ENCODE measurements at places on chromosomes 12 and 14.

DNA sequence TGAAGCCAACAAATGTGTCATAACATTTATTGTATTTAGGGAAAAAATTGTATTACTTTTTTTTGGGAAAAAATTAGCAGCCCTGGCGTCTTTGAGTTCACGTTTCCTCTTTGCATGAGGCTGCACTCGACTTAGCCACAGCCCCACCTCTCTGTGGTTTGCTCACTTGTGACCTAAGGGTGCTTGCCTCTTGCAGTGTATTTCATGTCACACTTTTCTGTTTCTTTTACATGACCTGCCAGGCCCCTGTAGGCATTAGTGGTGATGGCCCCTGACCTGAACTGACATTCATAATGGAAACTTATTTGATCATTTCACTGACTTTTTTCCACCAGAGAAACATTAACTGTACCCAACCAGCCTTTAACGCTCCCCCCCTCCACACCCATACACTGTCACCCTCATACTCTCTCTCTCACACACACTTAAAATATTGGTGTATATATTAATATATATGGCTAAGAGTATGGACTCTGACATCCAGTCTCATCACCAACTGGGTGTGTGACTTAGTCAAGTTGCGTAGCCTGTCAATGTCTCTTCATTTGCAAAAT, 122.9 kb downstream of the PRKCH start:
- no peak for DNase-seq

- no peak for DNase-seq
Measured at GRCh38 chr14:68513137-68513536, 279.7 kb downstream of the ZFP36L1 start.

DNA sequence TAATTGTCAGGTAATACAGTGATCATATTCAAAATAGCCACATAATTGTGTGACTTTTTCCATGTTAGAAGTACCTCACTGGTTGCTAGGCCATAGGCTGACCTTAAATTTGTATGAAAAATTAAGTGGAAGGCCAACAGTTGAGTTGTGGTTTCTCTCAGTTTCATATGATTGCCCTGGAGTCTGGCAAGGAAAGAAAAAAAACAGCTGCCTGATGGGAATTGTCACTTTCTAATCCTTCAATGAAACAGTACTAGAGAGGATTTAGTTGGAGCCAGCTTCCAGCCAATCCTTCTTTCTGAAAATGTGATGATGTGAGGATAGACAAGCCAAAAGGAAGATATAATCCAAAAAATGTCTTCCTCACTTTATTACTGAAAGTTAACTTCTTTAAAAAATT, 113.6 kb downstream of the ALX1 start:
- DNase-seq, result no peak

GRCh38 chr12:25585662-25586061, 32.6 kb upstream of the LMNTD1 start:
- DNase-seq, result no peak

- no peak for DNase-seq
Measured at GRCh38 chr12:6553051-6553868, 2.6 kb downstream of the IFFO1 start.

DNA sequence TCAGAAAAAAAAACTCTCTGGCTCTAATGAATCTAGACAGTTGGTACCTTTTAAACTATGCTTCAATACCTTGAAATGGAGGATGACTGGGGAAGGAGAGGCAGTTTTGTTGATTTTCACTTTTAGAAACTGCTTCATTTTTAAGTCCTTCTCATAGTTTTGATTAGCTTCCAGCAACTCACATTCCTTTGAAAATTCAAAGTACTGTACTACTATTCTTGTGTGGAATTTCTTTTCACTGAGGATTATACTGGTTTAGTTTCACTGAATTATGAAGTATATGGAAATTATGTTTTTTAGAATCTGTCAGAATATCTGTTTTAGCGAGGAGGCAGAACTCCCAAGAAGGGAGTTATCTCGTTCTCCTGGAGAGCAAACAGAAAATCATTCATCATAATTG, 116.3 kb downstream of the TGFB3 start:
- DNase-seq, result no peak

- DNase-seq, result peak; percentile 15
Measured at GRCh38 chr14:59262717-59263454, 74.4 kb downstream of the DAAM1 start.

- DNase-seq, result no peak
Measured at GRCh38 chr14:59093902-59094301, 94.6 kb upstream of the DAAM1 start.

DNA sequence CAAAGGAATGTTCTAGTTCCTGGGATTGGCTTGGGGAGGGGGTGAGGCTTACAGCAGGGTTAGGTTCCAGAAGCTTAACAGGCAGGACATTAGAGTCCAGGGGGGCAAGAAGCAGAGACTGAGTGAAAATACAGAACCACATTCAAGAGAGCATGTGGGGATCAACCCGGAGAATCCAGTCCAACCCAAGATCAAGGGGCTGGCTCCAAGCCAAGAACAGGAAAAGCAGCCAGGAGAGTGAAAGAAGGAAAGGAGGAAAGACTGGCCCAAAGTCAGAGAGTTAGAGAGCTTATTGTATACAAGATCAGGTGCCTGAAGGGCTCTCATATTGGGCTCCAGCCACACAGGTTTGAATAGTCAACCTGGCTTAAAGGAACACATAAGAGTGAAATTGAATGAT, 190.3 kb upstream of the CDKN3 start:
- DNase-seq, result no peak

- DNase-seq, result no peak
Measured at GRCh38 chr14:34593740-34594375, 36.1 kb downstream of the SNX6 start.

DNA sequence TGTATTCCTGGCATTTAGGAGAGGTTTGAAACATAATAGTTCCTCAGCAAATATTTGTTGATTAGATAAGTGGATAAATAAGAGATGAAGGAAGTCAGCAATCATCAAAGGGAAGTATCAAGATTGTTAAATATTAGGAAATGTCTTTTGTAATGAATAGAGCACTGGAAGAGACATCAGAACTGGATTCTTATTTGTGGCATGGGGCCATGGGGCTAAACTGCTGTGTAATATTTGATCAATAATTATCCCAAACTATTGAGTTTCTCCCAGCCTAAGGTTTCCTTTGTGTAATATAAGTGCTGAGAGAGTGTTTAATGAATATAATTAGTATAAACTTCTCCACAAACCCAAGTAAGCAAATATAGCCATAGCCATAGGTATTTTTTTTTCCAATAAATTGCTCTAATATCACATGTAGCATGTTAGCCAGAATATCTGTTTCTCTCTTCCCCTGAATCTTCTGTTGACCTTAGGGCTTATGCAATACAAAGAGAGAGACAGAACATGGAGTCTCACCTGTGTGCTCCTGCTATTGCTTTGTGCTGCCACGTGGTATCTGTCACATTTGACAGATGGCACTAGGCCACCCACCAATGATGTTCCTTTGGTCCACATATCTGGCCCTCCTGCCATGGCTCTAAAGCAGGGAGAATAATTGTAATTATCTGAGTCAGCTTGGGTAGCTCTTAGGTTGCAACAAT, 658.7 kb downstream of the SOX5 start:
- no peak for DNase-seq

DNA sequence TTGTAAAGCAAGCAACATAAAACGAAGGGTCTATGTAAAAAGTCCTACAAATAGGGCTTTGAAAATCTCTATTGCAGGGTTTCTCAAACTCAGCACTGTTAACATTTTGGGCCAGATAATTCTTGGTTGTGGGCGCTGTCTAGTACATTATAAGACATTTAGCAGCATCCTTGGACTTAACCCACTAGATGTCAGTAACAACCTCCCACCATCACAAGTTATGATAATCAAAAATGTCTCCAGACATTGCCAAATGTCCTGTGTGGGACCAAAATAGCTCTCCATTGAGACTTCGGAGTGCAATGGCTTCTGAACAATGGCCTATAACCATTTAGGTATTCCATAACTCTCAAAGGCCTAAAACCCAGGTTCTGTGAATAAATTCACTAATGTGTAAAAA, 22.9 kb upstream of the DHRS7 start:
- DNase-seq, result peak; percentile 15

DNA sequence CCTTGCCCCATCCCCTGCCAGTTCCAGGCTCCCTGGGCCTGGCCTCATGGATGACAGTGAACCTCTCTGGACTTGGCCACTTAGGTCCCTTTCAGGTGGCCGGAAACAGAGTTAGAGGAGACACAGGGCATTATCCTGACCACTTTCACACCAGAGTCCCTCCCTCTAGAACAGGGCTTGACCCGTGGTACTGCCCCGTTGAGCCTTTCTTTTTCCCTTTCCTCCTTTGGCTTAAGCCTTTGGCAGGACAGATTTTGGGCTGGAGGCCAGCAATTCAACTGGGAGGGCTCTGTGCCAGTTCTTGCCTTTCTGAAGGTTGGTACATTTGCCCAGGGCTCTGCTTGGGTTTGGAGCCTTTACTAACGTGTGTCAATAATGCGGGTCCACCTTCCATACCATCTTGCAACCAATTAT, 22.8 kb downstream of the TPCN1 start:
- peak; percentile 82 for DNase-seq

DNA sequence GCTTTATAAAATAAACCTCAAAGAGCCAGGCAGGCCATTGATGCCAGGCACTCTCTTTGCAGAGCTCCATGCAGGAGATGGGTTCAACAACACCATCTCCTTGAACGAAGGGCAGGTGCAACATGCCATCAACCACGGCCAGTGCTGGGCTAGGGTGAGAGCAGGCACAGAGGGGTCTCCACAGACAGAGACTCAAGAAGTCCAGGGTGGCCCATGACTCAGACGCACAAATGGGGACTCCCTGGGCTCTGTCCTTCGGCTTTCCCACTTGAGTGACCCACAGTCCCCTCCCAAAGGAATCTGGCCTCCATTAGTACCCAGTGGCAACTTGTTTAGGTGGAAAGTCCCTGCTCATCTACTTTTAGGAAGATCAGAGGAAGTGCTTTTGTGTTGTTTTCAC, 124.4 kb upstream of the PZP start:
- DNase-seq, result no peak

- DNase-seq, result no peak
Measured at GRCh38 chr14:28719130-28719529, 47.5 kb upstream of the FOXG1 start.

DNA sequence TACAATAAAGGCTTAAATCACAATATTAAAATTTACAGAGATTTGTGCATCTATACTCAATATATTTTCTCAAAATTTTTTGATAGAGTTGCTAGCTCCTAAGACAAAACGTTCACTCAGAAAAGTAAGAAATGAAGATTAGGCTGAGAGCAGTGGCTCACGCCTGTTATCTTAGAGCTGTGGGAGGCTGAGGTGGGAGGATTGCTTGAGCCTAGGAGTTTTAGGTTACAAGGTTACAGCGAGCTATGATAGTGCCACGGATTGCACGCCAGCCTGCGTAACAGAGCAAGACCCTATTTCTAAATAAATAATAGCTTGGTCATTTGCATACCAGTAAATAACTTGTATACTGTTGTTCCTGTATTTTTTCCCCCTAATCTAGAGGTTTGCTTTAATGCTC, 35.0 kb upstream of the CFL2 start:
- no peak for DNase-seq

- DNase-seq, result no peak
Measured at GRCh38 chr12:15280930-15281329, 41.4 kb upstream of the PTPRO start.

GRCh38 chr14:34039428-34040047, 88.7 kb upstream of the EGLN3 start:
- no peak for DNase-seq

DNA sequence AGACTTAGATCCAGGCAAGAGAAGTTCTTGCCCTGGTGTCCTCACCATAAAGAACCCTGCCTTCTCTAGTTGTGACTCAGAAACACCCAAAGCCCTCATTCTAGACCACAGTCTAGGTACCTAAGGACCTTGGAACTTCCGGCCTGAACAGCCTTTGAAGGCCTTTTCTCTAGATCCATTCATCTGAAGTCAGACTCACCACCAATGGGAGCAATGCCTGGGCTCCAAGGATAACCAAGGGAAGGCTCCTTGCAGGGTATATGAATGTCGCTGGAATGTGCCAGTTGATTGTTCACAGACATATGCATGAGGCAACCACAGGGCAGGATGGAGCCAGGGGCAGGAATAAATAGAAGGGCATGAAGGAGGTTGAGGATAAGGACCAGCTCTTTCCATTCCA, 86.3 kb downstream of the PLCZ1 start:
- DNase-seq, result no peak

- no peak for DNase-seq
Measured at GRCh38 chr14:103131580-103131979, 8.3 kb downstream of the TNFAIP2 start.

GRCh38 chr12:2654311-2654710, 140.5 kb upstream of the FKBP4 start:
- DNase-seq, result no peak

- no peak for DNase-seq
Measured at GRCh38 chr12:76260390-76260748, 87.8 kb downstream of the BBS10 start.

GRCh38 chr12:79455286-79455685, 235.5 kb downstream of the PAWR start:
- no peak for DNase-seq

- DNase-seq, result no peak
Measured at GRCh38 chr12:67626156-67626555, 22.4 kb upstream of the DYRK2 start.

GRCh38 chr12:68042212-68042699, 53.0 kb downstream of the IFNG-AS1 start:
- no peak for DNase-seq

DNA sequence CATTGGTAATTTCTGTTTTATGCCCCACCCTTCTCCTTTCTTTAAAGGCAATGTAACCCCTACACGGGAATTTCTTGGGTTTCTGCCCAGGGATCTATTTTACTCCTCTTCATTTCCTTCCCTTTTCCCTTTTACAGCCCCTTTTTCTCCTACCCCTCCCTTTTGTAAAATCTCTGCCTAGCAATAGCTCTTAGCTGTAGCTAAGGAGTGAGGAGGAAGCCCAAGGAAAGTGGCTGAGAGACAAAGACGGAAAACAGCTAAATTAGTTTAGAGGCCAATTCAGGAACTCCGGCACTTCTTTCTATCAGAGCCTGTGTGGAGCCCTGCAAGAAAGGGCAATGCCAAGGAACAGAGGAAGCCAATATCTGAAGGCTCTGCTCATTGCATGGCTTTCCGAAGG, 40.3 kb downstream of the SOCS2 start:
- no peak for DNase-seq

GRCh38 chr12:111887926-111888745, 46.1 kb downstream of the MAPKAPK5 start:
- DNase-seq, result no peak

DNA sequence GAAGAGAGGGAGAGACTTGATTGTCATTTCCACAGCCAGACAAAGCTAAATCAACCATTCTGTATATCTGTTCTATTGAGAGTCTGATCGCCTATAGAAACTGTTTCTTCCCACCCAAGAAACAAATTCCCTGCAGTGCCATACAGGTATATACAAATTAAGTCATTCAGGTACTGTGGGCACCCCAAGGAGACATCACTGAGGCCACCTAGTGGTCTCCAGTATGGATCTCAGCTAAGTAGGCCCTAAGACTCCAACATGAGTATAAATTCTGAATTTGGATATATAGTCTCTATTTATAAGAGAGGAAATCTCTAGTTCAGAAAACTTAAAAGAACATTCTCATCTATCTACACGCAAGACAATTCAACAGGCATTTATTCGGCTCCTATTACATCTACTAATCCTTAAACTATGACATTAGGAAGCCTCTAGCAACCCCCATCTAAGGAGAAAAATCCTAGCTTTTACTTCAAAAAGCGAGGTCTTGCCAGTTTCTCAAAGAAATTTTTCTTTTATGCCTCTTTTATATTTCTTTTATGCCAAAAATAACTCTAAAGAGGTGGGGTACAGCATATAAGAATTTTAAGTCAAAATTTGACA, 62.6 kb downstream of the DCAF5 start:
- peak; percentile 25 for DNase-seq

Measured in NCI-H1092 treated with DMSO at 0.1 percent for 48 hours (cell line).